ENCODE measurements at places on chromosomes 2 and 18.

GRCh38 chr2:207724113-207724512 is 12.7 kb downstream of the CCNYL1 start:
- no peak for DNase-seq

DNA sequence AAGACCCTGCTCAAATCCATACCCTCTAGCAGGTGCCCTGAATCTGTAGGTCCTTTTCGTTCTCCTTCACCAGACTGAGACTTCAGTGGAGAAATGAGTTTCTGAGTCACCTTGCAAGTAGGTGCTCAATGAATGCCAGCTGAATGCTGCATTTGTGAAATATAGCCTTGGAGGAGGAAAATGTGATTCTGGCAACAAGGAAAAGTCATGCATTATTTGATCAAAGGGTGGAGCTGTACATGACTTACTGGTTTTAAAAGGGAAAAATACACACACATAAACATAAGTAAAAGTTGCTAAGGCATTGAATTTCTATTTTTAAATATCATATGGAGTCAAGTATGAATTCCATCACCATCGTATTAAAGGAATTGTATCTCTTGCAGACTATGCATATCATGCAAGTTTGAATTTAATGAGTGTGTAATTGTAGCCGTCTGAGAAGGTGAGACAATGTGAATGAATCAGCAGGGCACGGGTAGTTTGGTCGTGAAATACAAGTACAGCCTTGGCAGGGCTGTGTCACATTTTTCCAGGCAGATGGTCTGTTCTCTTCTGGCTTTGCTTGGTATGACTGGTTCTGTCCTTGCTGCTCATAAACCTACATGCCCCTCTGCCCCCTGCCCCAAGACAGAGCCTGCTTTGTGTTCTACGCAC is 160.8 kb downstream of the COL6A3 start:
- DNase-seq, result no peak

DNA sequence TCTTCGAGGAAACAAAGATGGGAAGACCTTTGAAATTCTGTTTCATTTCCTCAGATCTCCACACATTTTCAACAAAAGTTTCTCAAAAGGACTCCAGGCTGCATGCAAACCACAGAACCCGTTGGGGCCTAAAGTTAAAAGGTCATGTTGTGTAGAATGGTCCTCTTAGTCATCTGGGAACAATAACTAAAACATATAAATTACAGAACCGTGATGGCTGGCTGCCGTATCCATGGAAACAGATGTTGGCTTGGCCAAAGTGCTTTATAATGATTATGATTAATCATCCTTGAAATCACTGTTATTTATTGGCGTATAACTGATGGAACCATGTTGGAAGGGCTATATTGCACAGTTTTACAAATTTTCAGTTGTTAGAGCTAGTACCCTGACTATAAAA is 182.8 kb upstream of the CRIM1 start:
- DNase-seq, result no peak

DNA sequence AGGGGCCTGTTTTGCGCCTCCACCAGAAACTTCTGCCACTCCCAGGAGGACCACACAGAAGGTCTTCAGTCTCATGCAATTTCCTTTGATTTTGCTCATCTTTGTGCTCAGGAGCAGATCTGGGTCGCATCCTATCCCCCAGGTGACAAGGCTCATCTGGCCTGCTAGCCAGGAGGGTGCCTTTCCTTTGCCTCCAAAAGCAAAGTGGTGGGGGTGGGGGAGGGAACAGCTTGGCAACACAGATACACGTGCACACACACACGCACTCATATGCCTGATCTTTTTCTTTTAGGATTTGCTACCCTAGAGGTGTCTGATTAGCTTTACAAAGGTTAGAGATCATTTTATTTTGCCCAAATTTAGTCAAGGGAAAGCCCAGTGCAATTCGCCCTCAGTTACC is 13.8 kb upstream of the SPATA3 start:
- DNase-seq, result no peak

- no peak for DNase-seq
Measured at GRCh38 chr2:201806442-201807170, at the start of gene CDK15. CDK15 (plus strand) TSS chr2:201806537; CDS start chr2:201806665, 128 bp downstream.

DNA sequence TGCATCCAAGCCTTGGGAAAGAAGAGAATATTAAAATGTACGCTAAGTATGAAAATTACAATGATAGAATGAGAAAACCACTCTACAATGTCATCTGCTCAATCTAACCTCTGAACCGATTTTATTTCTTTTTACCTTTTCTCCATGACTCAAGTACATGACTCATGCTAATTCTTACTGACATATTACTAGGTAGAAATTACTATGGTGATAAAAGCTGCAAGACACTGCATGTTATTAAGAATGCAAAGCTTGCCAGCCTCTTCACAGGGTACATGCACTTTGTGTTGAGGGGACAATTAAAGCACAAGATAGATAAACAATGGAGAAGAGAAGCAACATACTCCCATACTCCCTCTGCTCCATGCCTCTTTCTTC is 20.7 kb downstream of the SFT2D3 start:
- DNase-seq, result no peak

DNA sequence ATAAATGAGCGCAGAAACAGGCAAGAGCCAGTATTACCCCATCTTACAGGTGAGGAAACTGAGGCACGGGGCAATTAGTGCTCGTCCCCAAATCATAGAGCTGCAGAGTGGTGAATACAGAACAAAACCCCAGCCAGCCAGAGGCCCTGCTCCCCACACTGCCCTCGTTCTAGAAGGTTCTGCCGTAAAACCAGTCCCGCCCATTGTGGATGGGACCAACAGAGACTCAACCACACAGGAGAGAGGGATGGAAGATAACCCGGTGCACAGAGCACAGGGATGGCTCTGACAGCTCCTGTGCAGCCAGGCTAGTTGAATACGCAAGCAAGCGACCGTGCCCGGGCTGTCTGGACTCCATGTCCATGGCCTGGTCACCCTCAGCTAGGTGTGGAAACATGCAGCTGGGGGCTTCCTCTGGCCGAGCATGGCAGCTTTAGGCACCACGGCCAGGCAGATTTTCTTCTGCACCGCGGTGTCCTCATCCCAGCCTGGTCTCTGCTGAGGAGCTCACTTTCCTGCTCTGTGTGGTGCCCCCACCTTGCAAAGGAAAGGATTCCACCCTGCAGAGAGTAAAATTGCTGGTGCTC is 146.4 kb downstream of the TPO start:
- no peak for DNase-seq

GRCh38 chr2:182901748-182902147 is 35.3 kb upstream of the FRZB start:
- DNase-seq, result no peak

DNA sequence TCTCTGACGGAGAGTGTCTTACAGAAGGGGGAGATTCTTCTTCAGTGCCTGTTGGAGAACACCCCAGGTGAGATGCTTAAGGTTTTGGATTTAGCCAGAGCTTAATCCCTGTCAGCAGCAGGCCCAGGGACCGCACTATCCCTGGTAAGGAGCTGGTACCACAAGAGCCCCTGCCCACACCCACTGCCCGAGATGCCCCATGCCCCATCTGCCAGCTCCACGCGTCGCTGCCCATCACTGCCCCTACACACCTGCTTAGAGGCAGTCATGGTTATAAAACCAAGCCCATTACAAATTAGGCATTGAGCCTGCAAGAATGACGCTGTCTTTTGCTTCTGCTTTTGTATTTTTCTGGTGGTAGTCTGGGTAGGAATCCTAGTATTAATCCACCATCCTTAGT is 21.7 kb downstream of the CEP68 start:
- DNase-seq, result no peak

DNA sequence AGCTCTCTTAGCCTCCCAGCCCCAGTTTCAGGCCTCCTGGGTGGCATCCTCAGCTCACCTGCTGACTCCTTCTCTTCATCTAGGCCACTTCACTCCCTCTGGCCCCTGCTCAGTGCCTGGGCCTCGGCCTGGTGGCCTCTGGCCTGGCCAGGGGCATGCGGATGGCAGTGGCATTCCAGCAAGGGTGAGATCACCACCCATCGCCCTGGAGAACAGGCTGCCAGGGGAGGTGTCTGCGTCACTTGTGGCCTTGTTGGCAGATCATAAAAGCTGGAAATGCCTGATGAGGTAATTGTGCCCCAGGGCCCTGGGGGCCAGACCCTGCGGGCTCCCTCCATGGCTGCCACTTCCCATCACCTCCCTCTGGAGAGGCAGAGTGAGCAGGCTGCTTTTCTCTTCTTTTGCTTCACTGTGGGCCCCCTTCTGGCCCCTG is 72.5 kb upstream of the SMAD2 start:
- no peak for DNase-seq

DNA sequence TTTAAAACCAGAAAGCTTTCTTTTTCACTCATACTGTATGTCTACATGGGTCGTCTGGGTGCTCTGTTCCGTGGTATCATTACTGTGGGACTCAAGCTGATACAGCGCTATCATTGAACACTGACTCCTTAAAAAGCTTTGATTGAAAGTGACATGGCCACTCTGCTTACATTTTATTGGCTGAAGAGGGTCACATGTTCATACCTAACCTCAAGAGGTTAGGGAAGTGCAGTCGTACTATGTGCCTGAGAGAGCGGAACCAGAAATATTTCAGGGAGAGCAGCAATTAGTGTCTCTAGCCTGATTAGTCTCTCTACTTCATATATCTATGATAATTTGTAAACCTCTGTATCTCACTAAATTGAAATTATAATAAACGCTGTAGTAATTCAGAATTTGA is 43.5 kb downstream of the PSMD14 start:
- DNase-seq, result no peak

DNA sequence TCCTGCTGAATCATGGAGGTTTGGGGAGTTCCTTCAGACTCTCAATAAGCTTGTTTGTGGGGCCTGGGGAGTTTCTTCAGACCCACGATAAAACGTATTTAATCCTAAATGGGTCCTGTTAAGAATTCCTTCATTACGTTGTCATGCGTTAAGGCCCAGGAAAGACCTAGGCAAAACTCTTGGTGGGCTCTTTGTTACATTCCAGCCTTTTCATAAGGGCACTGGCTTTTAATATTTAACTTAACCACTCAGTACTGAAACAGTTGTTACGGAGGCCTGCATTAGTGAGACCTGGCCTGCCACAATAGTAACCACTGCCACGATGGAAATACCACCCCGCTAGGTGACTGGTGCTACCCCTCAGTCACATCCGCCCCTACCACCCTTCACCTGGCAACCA is 17.5 kb upstream of the BIN1 start:
- DNase-seq, result no peak

- no peak for DNase-seq
Measured at GRCh38 chr2:37489536-37489935, 145.1 kb downstream of the QPCT start.

GRCh38 chr18:6607343-6607742 is 122.2 kb upstream of the ARHGAP28 start:
- DNase-seq, result no peak

GRCh38 chr2:239020541-239021041 is 172.7 kb downstream of the TWIST2 start:
- DNase-seq, result no peak

DNA sequence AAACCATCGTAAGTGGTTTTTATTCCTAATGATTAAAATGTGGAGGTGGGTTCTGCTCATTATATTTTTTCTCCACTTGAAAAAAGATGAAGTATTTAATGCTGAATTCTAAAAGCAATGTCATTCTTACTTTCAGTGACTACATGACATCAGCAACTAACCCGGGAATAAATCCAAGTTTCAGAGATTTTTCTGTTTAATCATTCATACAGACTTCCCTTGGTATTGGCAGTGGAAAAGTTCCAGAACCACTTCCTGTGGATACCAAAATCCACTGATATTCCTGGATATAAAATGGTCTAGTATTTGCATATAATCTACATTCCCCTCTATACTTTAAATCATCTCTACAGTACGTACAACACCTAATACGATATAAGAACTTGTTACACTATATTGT is 128.6 kb downstream of the ZNF532 start:
- DNase-seq, result no peak

- no peak for DNase-seq
Measured at GRCh38 chr2:133456971-133457370, 111.3 kb downstream of the NCKAP5 start.
